ENCODE measurements at places on chromosomes 6 and 20. TPM values are rescaled to one million over a fixed set of nuclear protein-coding genes. Genes with fewer than 3 reads are reported as not detected.

DNA sequence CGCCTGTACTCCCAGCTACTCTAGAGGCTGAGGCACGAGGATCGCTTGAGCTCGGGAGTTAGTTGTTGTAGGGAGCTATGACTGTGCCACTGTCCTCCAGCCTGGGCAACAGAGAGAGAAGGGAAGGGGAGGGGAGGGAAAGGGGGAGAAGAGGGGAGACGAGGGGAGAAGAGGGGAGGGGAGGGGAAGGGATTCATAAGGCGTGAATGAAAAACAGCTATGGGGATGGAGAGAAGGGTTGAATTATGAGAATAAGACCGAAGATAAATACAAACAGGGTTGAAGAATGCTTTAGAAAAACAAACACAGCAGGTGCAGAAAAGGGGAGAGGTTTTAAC is 106.0 kb downstream of the TRIM27 start:
- no peak for DNase-seq

The ZNF391 gene
- 1.9 TPM for total RNA-seq

- no peak for DNase-seq
These were observed 28.7 kb upstream of the FAM83B start for GRCh38 chr6:54817834-54818233.

The TRIM31 gene
- total RNA-seq, result not detected

DNA sequence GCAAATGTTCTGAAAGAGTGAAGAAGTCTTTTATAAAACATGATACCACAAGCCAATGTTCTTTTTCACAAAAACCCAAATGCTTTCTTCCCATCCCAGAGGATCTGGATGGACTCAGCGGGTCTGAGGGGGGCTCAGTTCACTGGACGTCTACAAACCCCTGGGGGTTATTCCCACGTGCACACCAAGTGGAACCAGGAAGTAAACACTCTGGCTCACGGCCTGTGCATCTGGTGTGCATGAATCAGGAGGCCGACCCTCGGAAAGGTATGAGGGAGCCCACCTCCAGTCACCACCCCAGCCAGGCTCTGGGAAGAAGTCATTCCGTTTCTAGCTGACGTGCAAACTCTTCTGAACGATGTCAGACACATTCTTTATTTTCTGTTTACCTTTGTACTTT is 252.2 kb downstream of the DLL1 start:
- no peak for DNase-seq

All from left cardiac atrium (tissue), 4 donors.